ENCODE measurements at places on chromosomes 1 and 21.

DNA sequence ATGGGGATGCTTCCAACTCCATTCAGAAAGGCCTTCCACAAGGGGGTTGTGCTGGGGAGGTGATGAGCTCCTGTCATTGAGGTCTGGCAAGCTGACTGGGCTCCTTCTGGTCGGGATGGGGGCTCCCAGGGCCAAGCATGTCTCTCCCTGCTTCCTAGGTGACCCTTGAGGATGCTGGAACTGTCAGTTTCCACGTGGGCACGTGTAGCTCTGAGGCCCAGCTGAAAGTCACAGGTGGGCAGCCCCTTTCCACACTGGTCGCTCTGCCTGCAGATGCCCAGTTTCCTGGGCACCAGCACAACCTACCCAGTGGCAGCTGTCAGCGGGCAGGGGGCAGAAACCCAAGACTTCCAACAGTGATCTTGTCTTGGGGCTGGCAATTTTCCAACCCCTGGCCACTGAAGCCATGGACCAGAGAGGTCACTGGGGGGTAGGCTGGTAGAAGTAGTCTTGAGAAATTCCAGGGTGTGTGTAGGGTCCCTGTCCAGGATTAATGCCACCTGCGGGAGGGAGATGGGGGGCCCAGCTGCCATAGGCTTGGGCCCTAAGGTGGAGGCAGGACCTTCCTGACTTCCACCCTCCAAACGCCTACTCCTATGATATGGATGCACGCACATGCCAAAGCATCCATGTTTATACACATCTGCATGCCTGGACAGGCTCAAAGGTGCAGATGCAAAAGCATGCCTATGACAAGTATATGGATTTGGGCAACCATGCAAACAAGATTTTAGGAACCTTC lies 97.1 kb downstream of the TRIM11 start:
- no peak for DNase-seq

DNA sequence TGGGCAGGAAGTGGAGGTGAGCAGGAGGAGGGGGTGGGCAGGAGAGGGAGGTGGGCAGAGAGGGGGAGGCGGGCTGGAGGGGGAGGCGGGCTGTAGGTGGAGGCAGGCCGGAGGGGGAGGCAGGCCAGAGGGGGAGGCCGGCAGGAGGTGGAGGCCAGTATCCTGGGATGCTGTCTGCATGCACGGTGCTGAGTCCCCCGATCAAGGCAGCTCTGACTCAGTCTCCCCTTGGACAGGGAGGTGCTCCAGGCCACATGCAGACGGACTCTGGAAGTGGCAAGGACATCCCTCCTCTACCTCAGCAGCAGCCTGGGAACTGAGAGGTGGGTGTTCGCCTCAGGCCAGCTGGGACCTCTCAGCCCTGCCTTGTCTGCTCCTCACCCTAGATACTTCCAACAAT lies 9.9 kb downstream of the IKBKE start:
- no peak for DNase-seq

DNA sequence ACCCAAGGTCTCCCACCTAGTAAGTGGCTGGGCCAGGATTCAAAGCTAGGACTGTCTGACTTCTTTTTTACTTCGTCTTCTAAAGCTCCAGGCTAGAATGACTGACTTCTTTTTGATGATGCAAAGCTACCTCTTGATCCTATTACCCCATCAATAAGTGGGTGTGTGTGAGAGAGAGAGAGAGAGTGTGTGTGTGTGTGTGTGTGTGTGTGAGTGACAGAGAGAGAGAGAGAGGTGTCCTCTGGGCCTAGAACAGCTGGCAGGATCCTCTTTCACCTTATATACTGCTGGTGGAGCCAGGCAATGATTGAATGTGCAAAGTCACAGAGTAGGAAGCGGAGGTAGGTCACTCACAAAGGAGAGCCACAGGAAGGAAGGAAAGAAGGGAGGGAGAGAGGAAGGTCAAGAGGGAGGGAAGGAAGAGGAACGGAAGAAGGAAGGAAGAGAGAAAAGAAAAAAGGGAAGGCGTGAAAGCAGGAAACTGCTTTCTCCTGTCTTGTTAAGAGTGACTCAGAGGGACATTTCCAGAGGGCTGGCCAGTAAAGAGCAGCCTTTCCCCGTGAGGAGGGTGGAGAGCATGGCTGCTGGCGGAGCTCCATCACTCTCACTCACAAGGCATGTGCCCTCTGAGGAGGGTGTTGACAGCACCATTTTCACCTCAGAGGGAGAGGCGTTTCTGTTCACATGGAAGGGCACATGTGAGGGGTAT lies 68.9 kb downstream of the CDC7 start:
- no peak for DNase-seq

- DNase-seq, result peak; percentile 8
These were observed 46.9 kb downstream of the DOP1B start for GRCh38 chr21:36203603-36203889.

- DNase-seq, result no peak
These were observed 2.2 kb upstream of the INAVA start for GRCh38 chr1:200892546-200892945.
